Neural progenitor cell (in vitro differentiated cells): ENCODE measurements at places on chromosomes 13 and 19. TPM values are rescaled to one million over a fixed set of nuclear protein-coding genes. Genes with fewer than 3 reads are reported as not detected.

The ZNF493 gene
- total RNA-seq = 37.6 and 52.6 TPM in 2 replicates

The CD209 gene
- total RNA-seq = not detected in 2 replicates

The UPF1 gene
- total RNA-seq = 65.2 and 69.8 TPM in 2 replicates

The N4BP2L1 gene
- 0.77 and 1.2 TPM in 2 replicates for total RNA-seq

The TUBB4A gene
- total RNA-seq = 2.4 and 7.3 TPM in 2 replicates

The MAB21L1 gene
- not detected in 2 replicates for total RNA-seq

The LMTK3 gene
- 0.02 and 3.5 TPM in 2 replicates for total RNA-seq

The GARIN5A gene
- total RNA-seq = 5.6 and 8.4 TPM in 2 replicates

The IGLON5 gene
- total RNA-seq = 5.4 and 15.8 TPM in 2 replicates

The CFD gene
- total RNA-seq = 0.90 TPM in 1 of 2 replicates, not detected in the other

The FPR1 gene
- total RNA-seq = not detected in 2 replicates

The MYO16 gene
- total RNA-seq = 0.25 and 0.41 TPM in 2 replicates

The ZNF221 gene
- total RNA-seq = 12.2 and 14.0 TPM in 2 replicates

The GPR183 gene
- total RNA-seq = not detected in 2 replicates
